ENCODE measurements at places on chromosomes 5 and 9. TPM values are rescaled to one million over a fixed set of nuclear protein-coding genes. Genes with fewer than 3 reads are reported as not detected.

ORM2 gene
- total RNA-seq: 0.79 TPM

GAPVD1 gene
- total RNA-seq: 71.0 TPM

PLPP7 gene
- 4.6 TPM for total RNA-seq

TTC33 gene
- 22.0 TPM for total RNA-seq

TMCO6 gene
- total RNA-seq: 6.5 TPM

CDKN2A gene
- 0.30 TPM for total RNA-seq

SOHLH1 gene
- total RNA-seq: not detected

PBX3 gene
- 15.3 TPM for total RNA-seq

TPPP gene
- total RNA-seq: 1.1 TPM

TLE4 gene
- 21.0 TPM for total RNA-seq

NUTM2G gene
- total RNA-seq: not detected

ATP6V1G1 gene
- 129 TPM for total RNA-seq

LURAP1L gene
- total RNA-seq: 21.3 TPM

PCDHA9 gene
- 0.30 TPM for total RNA-seq

MARCHF11 gene
- not detected for total RNA-seq

CCL28 gene
- total RNA-seq: 4.3 TPM

GRM6 gene
- total RNA-seq: not detected

ELOVL7 gene
- 12.9 TPM for total RNA-seq

TXNDC8 gene
- total RNA-seq: not detected

ICE1 gene
- total RNA-seq: 27.4 TPM

CDH18 gene
- 16.5 TPM for total RNA-seq

DDX41 gene
- 55.4 TPM for total RNA-seq

KLHL3 gene
- 6.2 TPM for total RNA-seq

PCDHB6 gene
- total RNA-seq: 0.39 TPM

CDHR2 gene
- total RNA-seq: not detected

FAT2 gene
- 26.5 TPM for total RNA-seq

PCDHGB3 gene
- total RNA-seq: 4.3 TPM

RMND5B gene
- total RNA-seq: 20.0 TPM

EGR1 gene
- total RNA-seq: 47.6 TPM

NIPAL4 gene
- 11.9 TPM for total RNA-seq

PCDHGB2 gene
- 3.3 TPM for total RNA-seq

TNFSF8 gene
- total RNA-seq: 1.6 TPM

PRDM9 gene
- not detected for total RNA-seq

STXBP1 gene
- total RNA-seq: 15.2 TPM

FOXD4L5 gene
- 0.10 TPM for total RNA-seq

CAVIN4 gene
- 39.9 TPM for total RNA-seq

SPATA31D3 gene
- not detected for total RNA-seq

ZNF484 gene
- total RNA-seq: 13.7 TPM

MARCOL gene
- not detected for total RNA-seq

CACNA1B gene
- total RNA-seq: 0.30 TPM

MTREX gene
- 89.8 TPM for total RNA-seq

RGS14 gene
- 13.7 TPM for total RNA-seq

CEL gene
- total RNA-seq: 0.79 TPM

CAPSL gene
- 0.20 TPM for total RNA-seq

GTF2H2 gene
- 36.7 TPM for total RNA-seq

NMUR2 gene
- 0.10 TPM for total RNA-seq

ISL1 gene
- 0.30 TPM for total RNA-seq

CKMT2 gene
- 20.3 TPM for total RNA-seq

COL23A1 gene
- total RNA-seq: 4.6 TPM

FOXD1 gene
- total RNA-seq: 1.4 TPM

TEX48 gene
- not detected for total RNA-seq

TMEM252 gene
- total RNA-seq: not detected

HMMR gene
- total RNA-seq: 12.2 TPM

SPAG8 gene
- 1.2 TPM for total RNA-seq

ANKRD55 gene
- 0.30 TPM for total RNA-seq
